ENCODE measurements at places on chromosomes 13 and 19.
A peak's percentile ranks its signal among the peaks of the same experiment; 100 is the strongest.

GRCh38 chr13:113646376-113646775, 11.6 kb downstream of the ATP4B start:
- no peak for DNase-seq

DNA sequence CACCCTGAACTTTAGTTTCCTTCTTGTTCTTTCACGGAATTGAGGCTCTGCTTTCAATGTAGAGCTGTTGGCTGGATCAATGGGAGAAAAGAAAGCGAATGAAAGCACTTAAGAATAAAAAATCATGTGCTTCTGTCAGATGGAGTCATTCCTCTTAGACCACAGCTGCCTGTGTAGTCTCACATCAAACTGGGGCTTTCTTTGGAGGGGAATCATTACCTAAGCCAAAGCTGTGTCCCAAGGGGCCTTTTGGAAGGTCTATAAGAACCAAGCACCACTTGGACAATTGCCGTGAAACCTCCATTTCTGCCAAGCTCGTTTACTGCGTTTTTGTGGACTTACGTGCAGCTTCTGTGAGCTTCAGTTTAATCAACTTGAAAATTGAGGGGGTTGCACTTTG, 44.2 kb upstream of the RNF113B start:
- DNase-seq = no peak

- peak; percentile 93 for DNase-seq
These were observed 8.1 kb downstream of the RINL start for GRCh38 chr19:38869836-38870607.

DNA sequence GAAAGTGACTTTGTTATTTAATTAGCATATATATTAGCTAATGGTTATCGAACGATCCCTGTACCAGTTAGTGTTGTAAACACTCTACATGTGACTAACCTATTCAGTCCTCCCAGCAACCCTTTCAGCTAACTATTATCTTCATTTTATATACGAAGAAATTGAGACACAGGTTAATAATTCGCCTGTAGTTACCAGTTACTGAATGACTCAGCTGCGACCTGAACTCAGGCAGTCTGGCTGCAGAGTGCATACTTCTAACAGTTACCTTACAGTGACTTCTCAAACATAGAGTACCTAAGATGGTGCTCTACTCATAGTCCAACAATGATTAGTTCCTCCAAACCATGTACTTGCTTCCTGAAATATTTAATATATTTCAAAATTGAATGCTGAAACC, 117.7 kb downstream of the FNDC3A start:
- no peak for DNase-seq

DNA sequence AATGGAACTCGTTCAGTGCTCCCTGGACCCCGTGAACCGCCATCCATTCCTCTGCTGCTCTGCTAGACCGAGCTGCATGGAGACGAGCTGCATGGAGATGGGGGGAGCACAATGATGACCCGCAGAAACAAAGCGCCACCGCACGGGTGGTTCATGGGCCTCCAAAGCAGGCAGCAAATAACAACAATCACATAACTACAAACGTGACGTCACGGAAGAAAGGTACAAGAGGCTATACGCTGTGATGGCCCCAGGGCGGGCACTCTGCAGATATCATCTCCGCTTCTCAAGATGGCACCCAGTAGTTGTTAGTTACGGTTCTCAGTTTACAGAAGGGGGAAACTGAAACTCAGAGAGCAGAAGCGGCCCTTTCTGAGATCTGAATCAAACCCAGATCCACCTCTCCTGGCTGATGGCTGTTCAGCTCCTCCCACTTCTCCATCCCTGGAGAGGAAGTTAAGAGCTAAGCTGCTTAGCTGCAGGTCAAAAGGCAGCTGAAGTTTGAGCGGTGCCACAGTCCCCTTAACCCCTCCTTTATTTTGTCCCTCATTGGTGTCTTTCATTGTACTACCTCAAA, 1.7 kb downstream of the ATP13A1 start:
- DNase-seq = no peak

GRCh38 chr19:2609389-2610116, 92.9 kb downstream of the GNG7 start:
- DNase-seq = no peak

GRCh38 chr19:29587518-29587986, 18.5 kb upstream of the POP4 start:
- peak; percentile 43 for DNase-seq

DNA sequence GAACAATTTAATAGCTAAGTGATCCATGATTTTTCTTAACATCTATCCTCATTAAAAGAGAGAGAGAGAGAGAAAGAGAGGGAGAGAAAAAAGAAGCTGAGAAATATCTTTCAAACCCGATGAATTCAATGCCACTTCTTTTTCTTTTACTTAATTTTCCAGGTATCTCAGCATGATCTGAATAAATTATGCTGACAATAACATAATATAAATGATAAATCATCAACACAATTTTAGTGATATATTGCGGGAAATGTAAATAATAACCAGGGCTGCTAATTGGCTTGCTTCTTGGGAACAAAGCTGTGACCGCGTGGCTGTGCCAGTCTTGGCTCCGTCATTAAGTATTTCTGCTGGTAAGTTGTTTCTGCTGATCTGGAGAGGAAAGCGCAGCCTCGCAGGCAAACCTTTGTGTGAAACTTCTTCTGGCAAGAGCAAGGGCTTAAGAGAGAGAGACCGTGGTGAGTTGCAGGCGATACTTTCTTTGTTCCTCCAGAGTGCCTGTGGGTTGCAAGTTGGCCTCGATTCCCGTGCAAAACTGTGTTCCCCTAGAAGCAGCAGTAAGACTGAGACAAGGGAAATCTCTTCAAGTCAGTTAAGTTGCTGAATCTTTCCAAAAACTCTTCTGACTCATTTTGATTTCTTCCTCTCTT, 489.1 kb upstream of the TSHZ3 start:
- DNase-seq = no peak

- DNase-seq = no peak
These were observed 18.6 kb downstream of the C13orf46 start for GRCh38 chr13:113955235-113955634.

GRCh38 chr13:109604894-109605293, 181.5 kb downstream of the IRS2 start:
- DNase-seq = no peak

DNA sequence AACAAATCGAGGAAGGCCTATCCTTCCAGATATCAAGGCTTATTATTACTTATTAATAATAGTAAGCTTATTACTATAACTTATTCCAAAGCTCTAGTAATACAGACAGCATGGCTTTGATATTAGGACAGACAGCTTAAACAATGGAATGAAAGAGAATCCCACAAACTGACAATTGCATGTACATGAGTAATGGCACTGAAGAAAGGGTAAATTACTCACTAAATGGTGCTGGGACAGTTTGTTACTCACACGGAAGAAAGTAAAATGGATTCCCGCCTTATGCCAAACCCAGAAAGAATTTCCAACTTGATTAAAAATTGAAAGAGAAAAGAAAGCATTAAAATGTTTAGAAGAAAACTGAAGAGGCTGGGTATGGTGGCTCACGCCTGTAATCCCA, 60.3 kb downstream of the MIPEP start:
- DNase-seq = no peak

- DNase-seq = peak; percentile 87
These were observed 25.3 kb downstream of the ZNF582 start for GRCh38 chr19:56367829-56368711.

- no peak for DNase-seq
These were observed 39.3 kb upstream of the GAS6 start for GRCh38 chr13:113902986-113903775.

DNA sequence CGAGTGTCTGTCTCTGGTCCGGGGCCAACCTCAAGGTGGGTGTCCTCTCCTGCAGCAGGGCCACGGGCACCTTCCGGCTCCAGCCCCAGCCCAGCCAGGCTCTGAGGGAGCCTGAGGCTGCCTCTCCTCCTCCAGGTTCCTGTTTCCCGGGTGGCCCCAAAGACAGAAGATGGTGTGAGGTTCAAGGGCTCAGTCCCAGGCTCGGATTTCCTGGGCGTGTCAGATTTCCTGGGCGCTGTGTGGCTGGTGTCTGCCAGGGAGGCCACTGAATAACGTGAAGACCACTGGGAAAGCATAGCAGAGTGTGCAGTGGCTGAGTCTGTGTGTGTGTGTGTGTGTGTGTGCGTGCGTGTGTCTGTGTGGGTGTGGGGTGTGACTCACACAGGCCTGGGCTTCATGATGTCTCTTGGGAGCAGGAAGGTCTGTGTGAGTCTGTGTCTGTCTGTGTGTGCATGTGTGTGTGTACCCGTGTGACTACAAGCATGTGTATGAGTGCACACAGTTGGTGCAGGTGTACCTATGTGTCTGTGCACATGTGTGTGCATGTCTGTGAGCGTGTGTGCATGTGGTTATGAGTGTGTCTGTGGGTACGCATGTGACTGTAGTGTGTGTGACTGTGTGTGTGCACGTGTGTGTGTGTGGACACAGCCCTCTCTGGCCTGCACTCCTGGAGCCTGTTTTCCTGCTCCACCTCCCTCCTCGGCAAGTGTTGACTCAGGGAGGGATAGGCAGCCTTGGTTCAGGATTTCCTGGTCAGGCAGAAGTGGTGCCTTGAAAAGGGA, 28.3 kb downstream of the CEBPA start:
- DNase-seq = no peak

DNA sequence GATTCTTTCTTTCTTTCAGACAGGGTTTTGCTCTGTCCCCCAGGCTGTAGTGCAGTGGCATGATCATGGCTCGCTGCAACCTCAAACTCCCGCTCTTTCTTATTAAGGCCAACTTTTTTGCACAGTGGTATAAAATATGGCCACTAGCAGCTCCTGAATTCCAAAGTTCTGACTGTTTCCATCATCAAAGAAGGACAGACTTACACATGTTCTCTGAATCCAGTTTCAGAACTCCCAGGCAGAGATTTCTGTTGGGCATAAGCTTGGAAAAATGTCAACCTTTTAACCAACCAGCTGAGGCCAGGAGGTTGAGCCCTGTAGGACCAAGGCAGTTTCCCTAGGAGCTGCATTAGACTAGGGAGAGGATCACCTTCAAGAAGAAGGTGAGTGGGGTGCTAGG, 184.1 kb downstream of the HS6ST3 start:
- no peak for DNase-seq

DNA sequence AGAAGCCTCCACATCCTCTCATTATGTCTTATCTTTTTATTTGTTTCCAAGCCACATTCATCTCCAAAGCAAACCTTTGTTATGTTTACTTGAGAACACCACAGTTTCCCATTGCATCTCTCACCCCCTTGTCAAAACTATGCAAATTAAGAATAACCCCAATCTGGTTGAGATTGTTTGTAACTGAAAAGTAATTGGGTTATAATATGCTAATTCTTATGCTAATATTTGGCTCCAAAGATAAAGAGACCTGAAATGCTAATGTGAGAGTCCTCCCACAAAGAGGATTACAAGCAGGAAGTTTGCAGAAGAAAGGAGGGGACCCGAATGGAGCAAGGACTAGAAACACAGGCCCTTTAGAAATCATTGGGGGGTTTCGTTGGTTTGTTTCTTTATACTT, 92.9 kb upstream of the UBL3 start:
- DNase-seq = no peak

- DNase-seq = no peak
These were observed 1257.5 kb upstream of the ATXN8OS start for GRCh38 chr13:68850160-68850559.

DNA sequence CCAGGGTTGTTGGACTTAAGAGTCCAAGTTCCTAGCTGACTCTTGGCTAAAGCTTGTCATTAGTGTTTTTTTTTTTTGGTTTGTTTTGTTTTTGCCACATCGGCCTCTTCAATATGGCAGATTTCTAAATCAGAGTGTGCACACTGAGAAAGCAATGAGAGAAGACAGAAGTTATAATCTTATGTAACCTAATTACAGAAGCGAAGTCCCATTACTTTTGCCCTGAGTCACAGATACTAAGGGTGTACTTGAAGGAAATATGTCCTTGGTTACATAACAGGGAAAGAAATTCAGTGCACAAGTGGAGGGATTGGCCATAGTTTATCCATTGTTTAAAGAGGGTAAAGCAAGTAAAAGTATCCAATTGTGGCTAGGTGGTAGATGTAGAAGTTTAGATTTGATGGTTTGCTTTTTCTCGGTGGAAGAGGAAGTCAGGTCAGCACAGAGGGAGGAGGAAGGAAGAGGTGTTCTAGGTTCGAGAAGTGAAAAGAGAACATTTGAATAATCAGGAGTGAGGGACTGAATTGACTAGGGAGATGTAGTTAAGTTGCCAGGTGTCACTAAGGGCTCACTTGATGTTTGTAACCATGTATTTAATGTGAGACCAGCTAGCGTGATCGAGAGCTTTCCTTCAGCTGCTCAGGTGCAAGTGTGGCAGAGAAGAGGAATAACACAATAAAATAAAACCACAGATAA, 12.2 kb downstream of the GTF2F2 start:
- no peak for DNase-seq

- DNase-seq = no peak
These were observed 4.7 kb downstream of the SLC1A5 start for GRCh38 chr19:46783670-46784069.

DNA sequence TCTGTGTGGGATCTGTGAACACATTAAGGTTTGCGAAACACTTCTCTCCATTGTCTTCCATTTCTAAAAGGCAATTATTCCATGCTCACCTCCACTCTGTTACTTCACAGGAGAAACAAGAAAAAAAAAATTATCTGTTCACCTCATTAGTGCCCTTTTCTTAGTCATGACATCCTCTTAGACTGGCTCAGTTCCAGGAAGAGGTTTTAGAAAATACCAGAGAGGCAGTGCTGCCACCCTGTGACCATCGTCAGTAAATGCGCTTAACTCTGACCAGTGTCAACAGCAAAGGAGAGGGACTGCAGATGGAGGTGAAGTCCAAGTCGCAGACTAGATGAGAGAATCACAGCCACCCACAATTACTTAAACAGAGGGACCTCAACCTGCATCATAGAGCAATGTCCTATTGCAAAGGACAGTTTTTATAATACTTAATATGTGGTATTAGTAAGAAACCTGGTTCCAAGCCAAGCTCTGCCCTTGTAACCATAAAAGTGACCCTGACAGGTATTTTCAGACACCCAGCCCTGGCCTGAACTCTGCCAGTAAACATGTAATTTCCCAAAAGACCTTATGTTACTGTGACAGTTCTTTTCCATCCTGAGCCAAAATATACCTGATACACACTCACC, 19.4 kb downstream of the CEACAM21 start:
- DNase-seq = no peak

DNA sequence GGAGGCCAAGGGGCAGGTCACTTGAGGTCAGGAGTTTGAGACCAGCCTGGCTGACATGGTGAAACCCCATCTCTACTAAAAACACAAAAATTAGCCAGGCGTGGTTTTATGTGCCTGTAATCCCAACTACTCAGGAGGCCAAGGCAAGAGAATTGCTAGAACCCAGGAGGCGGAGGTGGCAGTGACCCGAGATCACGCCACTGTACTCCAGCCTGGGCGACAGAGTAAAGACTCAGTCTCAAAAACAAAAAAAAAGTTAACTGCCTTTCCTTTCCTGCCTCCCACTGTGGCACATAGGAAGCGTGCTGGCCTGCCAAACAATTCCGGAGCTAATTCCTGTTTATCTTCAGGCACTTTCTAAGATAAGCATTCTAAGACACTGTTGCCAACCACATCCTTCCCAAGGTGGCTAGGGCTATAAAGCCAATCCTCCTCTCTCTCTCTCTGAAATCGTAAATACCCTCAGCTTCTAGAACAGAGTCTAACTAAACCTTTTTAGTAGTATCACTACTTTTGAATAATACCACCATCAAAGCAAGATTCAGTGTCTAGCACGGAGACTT, 21.6 kb downstream of the SLC25A30 start:
- no peak for DNase-seq
